Right lung (tissue), 10 donors: ENCODE measurements at places on chromosomes 3 and 15.

DNA sequence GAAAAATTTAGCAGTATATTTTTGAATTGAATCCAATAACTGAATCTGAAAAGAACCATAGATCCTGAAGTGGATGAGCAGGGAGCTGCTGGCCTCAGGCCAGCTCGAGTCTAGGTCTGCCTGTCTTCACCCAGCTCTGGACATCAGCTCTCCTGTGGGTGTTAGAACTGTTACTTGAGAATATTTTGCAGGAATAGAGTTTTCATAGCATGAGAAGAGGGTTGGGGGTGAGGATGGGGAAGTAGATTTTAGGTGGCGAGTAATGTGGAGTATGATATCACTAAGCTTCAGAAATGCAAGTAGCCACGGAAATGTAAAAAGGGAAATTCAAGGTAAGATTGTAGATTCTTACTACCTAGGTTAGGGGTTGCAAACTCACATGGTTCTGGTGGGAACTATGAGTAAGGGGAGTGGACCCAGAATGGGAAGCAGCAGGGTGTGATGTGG is 6.2 kb downstream of the RAB8B start:
- DNase-seq, result no peak

- DNase-seq, result peak; percentile 89
Measured at GRCh38 chr3:36893137-36893557, 51.7 kb downstream of the TRANK1 start.

DNA sequence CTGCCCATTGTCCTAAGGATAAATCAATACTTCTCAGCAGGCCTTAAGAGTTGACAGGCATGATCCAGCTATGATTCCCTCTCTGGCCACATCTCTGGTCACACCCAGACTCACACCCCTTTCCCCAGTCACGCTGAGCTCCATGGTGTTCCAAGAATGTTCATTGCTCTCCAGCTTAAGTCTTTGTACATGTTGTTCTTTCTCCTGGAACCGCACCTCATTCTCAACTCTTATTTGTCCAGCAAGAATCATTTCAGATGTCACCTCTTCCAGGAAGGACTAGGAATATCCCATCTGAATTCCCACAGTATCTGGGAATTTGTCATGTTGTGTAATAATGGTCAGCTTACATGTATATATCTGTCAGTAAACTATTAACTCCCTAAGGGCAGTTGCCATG is 118.3 kb upstream of the GALNT15 start:
- no peak for DNase-seq

GRCh38 chr3:24273491-24273890 is 221.2 kb downstream of the THRB start:
- DNase-seq, result no peak

DNA sequence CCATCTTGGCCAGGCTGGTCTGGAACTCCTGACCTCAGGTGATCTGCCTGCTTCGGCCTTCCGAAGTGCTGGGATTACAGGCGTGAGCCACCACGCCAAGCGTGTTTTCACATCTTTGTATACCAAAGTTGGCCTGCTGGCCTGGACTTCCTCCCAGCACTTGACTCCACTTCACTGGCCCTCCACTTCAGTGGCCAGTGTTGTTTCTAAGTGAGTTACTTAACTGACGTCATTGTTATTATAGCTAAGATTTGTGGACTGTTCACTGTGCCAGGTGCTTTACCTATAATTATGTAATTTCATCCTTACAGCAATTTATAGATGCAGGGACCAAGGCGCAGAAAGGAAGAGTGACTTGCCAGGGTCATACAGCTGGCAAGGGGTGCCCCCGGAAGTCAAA is 52.0 kb downstream of the HRH1 start:
- DNase-seq, result no peak

DNA sequence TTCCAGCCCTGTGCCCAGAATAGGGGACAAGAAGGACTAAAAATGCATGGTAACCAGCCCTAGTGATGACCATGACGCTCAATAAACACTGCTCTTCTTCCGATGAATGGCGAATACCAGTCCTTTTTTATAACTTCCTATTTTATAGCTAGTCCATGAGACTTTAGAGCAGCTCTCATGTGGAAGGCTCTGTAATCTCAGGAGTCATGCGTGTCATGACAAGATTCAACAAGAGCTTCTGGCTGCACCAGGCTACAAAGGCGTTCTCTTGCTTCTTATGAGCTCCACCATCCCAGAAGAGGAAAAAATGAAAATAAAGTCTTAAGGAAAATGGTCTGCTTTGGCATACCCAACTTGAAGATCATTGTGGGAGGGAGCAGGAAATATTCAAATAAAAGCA is 141.0 kb downstream of the TMCO5A start:
- DNase-seq, result no peak

- peak; percentile 12 for DNase-seq
Measured at GRCh38 chr3:29859726-29860270, 578.9 kb downstream of the RBMS3 start.

DNA sequence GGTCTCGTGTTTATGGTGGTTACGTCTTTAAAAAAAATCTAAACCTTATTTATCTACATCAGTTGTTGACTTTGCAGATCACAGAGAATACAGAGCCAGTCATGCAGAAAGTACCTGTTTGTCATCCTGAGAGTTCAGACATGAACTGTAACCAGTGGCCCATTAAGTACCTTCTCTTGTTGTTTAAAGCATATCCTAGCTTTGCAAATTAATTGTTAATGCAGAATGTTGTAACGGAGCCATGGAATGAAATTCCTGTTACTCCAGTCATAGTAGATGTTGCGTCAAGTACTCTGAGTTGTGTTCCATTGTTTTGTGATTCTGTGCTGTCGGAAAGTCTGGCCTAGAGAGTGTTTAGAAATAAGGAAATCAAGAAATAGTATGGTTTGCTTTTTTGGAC is 205.2 kb downstream of the RBMS3 start:
- no peak for DNase-seq

DNA sequence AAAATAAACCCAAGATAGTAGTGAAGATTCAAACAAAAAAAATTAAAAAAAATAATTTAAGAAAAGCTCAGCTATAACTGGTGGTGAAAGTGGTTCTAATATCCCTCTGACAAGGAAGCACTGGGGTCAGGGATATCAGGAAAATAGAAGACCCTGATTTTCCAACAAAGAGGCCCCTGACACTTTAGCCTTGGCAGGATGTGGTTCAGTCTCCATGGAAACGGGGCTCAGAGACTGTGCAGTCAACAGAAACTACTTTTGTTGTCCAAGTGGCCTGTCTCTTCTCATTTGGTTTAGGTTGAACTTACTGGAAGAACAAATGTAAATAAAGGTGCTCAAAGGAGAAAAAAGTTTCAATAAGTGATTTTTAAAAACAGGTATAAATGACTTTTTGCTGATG is 27.2 kb downstream of the INTS14 start:
- DNase-seq, result peak; percentile 22

GRCh38 chr3:37620071-37620635 is 241.5 kb upstream of the CTDSPL start:
- no peak for DNase-seq

GRCh38 chr3:186257866-186258265 is 104.2 kb downstream of the DGKG start:
- no peak for DNase-seq

- DNase-seq, result no peak
Measured at GRCh38 chr3:125119752-125120378, 64.1 kb upstream of the HEG1 start.

GRCh38 chr3:67401921-67402320 is 252.5 kb downstream of the SUCLG2 start:
- DNase-seq, result no peak

DNA sequence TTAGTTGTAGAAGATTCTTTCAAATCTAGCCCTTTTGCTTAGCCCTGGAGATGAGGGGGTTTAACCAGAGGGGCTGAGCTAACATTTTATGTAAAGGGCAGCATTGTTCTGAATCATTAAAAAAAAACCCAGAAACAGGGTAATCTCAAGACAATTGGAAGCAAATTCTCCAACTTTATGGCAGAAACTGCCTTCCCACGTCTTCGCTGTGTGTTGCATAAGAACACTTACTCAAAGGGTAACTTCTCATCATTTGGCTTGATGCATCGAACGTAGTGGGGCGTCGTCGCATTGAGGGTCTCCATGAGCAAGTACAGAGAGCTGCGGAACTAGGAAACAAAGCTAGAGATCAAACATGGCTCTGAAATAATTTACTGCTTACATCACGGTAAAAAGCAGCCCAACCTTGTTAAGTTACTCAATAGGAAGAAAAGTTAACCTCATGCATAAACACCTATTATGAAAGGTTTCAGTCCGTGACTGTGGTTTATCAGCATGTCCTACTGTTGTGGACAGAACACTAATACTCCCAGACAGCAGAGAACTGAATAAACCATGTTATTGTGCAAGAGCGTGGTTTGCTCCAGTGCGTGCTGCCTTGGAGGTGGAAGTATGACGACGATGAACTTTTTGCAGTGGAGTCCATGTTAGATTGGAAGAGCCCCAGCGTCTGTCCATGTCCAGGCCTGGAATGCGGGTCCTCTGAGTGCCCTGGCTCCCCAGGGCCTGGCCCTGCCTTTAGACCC is 48.7 kb downstream of the MYO5C start:
- DNase-seq, result no peak

GRCh38 chr15:60035344-60035743 is 31.2 kb downstream of the FOXB1 start:
- DNase-seq, result no peak

DNA sequence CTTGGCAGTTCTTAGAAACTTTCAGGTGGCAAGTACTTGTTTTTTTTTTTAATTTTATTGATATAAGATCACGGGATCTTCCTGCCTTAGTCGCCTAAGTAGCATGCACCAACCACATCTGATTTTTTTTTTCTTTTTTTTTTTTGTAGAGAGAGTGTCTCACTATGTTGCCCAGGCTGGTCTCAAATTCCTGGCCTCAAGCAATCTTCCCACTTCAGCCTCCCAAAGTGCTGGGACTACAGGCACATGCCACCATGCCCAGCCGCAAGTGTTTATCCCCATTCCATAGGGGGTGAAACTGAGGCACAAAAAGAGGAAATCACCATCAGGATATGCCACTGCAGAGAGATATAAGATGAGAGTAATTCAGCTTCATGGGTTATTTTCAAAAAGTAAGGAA is 102.9 kb downstream of the IGF2BP2 start:
- DNase-seq, result no peak

DNA sequence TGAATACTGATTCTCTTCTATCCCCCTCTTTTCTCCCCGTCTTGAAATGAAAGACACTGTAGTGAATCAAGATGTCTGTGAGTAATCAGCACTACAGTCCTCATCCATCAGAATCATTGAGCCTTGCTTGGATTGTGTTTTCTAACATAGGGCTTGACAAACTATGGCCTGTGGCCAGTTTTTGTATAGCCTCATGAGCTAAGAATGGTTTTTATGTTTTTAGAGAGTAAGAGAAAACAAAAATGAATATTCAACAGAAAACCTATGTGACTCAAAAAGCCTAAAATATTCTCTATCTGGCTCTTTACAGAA is 55.2 kb downstream of the PPM1L start:
- no peak for DNase-seq

- DNase-seq, result no peak
Measured at GRCh38 chr3:116808725-116809124, 99.1 kb downstream of the TUSC7 start.

GRCh38 chr3:110494728-110495127 is 576.9 kb upstream of the NECTIN3 start:
- no peak for DNase-seq

GRCh38 chr3:36540888-36541518 is 160.7 kb downstream of the STAC start:
- no peak for DNase-seq

GRCh38 chr15:79501086-79501485 is 69.0 kb downstream of the MINAR1 start:
- no peak for DNase-seq

DNA sequence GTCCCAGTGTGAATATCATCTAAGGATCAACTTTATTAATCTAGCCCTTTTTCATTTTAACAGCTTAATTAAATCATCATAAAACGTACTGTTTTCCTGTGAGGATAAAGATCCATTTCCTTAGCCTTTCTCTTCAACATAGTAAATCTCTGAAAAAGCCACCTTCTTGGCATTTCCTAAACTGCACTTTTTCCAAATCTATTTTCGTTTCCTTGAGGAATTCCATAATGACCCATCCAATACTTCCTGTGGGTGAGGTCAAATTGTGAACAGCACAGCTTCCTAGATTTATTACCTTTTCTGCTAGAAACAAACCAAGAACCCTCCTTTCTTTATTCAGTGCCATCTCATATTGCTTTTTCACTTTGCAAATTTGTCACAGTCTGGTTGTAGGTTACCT is 129.4 kb upstream of the CNTN4 start:
- no peak for DNase-seq

- DNase-seq, result no peak
Measured at GRCh38 chr3:195911041-195911945, 2.9 kb upstream of the TNK2 start.

- no peak for DNase-seq
Measured at GRCh38 chr3:50494126-50494525, 9.3 kb downstream of the CACNA2D2 start.

GRCh38 chr15:26234976-26235767 is 372.0 kb upstream of the ATP10A start:
- DNase-seq, result no peak

DNA sequence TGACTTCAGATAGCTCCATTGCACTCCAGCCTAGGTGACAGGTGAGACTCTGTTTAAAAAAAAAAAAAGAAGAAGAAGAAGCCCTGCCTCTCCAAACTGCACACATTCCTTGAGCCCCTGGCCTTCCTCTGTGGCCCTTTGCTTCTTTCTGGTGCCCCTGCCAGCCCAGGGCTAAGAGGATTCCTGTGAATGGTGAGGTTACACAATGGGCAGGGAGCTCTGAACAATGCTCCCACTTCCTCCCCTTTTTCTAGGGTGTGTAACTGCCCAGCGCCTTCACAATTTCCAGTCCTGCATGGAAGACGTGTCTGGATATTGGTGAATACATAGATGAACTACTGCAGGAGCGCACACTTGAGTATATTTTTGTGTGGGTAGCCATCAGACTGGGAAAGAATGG is 3.6 kb upstream of the AMOTL2 start:
- DNase-seq, result no peak

DNA sequence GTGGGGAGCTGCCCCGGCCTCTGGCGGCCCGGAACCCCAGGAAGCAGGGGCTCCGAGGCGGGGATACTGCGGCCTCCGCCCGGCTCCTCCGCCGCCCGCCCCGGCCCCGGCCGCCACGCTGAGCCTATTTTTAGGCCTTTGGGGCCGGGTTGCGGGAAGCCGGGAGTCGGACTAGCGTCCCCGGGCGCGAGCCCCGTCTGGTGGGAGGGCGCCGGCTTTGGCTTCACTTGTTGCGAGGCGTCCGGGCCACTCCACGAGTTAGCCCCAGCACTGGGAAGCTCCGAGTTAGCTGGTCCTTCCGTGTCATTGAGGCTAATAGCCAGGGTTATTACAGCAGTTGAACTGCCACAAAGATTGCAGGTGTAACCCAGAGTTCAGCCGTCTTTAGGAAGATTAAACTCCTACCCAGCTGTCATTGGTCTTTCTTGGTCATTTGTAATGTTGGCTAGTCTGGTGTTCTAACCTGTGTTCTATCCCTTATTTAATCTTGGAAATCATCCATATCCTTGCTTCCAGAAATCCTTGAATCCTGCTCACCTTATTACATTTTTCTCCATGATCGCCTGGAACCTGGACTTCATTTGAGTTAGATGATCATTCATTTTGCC is 791 bp downstream of the GYG1 start:
- no peak for DNase-seq

- DNase-seq, result no peak
Measured at GRCh38 chr3:15536856-15537255, 15.3 kb upstream of the COLQ start.
